ENCODE measurements at places on chromosomes 3 and 15. TPM values are rescaled to one million over a fixed set of nuclear protein-coding genes. Genes with fewer than 3 reads are reported as not detected.

Gene TOMM70
- polyA plus RNA-seq = 49.1 TPM

Gene PLA2G4F
- not detected for polyA plus RNA-seq

Gene SI
- not detected for polyA plus RNA-seq

Gene BFSP2
- polyA plus RNA-seq = not detected

Gene TRIM42
- not detected for polyA plus RNA-seq

Gene GPR87
- polyA plus RNA-seq = 0.41 TPM

Gene TWF2
- polyA plus RNA-seq = 53.6 TPM

Gene GOLGA8G
- polyA plus RNA-seq = 0.03 TPM

Gene MEF2A
- polyA plus RNA-seq = 15.0 TPM

Gene KLHL40
- not detected for polyA plus RNA-seq

Gene ZNF774
- polyA plus RNA-seq = 1.3 TPM

Gene CD47
- polyA plus RNA-seq = 35.9 TPM

Gene ZBED2
- polyA plus RNA-seq = 1.1 TPM

Gene SCN5A
- 0.09 TPM for polyA plus RNA-seq

Gene BHLHE40
- polyA plus RNA-seq = 65.7 TPM

Gene ZNF620
- polyA plus RNA-seq = 2.1 TPM

Gene CSPG4
- polyA plus RNA-seq = 0.06 TPM

Gene NOX5
- 0.17 TPM for polyA plus RNA-seq

Gene ADGRG7
- not detected for polyA plus RNA-seq

Gene DGKG
- polyA plus RNA-seq = 15.3 TPM

Gene GOLGA8N
- 3.0 TPM for polyA plus RNA-seq

Gene ANKRD63
- 0.08 TPM for polyA plus RNA-seq

Gene SLCO2A1
- polyA plus RNA-seq = not detected

Gene CLDN16
- polyA plus RNA-seq = 0.21 TPM

Gene RBPMS2
- polyA plus RNA-seq = 8.7 TPM

Gene MNS1
- polyA plus RNA-seq = 5.2 TPM

Gene CISH
- 0.42 TPM for polyA plus RNA-seq

Gene BNIP2
- 107 TPM for polyA plus RNA-seq

Gene C15orf62
- 0.05 TPM for polyA plus RNA-seq

Gene MKRN3
- polyA plus RNA-seq = 4.7 TPM

Gene SLC9A9
- polyA plus RNA-seq = 0.30 TPM

Gene CSPG5
- 1.1 TPM for polyA plus RNA-seq

Gene DPPA4
- polyA plus RNA-seq = not detected

Gene XIRP1
- not detected for polyA plus RNA-seq

Gene TRIM71
- polyA plus RNA-seq = not detected

Gene C2CD4A
- 0.10 TPM for polyA plus RNA-seq

Gene PLIN1
- polyA plus RNA-seq = 0.27 TPM

Gene RAB5A
- polyA plus RNA-seq = 43.9 TPM

Gene PRICKLE2
- polyA plus RNA-seq = 4.9 TPM

Gene EXD1
- 0.34 TPM for polyA plus RNA-seq

Gene RAB8B
- polyA plus RNA-seq = 19.5 TPM

Gene LTF
- polyA plus RNA-seq = not detected

Gene TGM5
- not detected for polyA plus RNA-seq

Gene MCTP2
- polyA plus RNA-seq = not detected

Gene NMD3
- polyA plus RNA-seq = 62.0 TPM

Gene ZDHHC19
- polyA plus RNA-seq = 0.15 TPM

Gene ZNF860
- polyA plus RNA-seq = 1.6 TPM

Gene SPSB4
- 0.05 TPM for polyA plus RNA-seq

Gene C3orf49
- not detected for polyA plus RNA-seq

Gene CFAP100
- not detected for polyA plus RNA-seq

Gene LRRIQ4
- not detected for polyA plus RNA-seq
